Activated CD4-positive, alpha-beta T cell treated with anti-CD3 and anti-CD28 coated beads, Interleukin-2, amount 10 ng/mL, durations not matched to agents 7 days and 5 days (primary cell): ENCODE measurements at places on chromosomes 4 and X. TPM values are rescaled to one million over a fixed set of nuclear protein-coding genes. Genes with fewer than 3 reads are reported as not detected.

- H3K27ac ChIP-seq, result no peak overlapping the region
- no peak overlapping the region for H3K4me3 ChIP-seq
- H3K36me3 ChIP-seq, result no peaks in the 10 kb centered on the region
- no peak for DNase-seq
These were observed 19.1 kb downstream of the MFAP3L start for GRCh38 chr4:170007113-170007512.

ASB9 gene
- 0.67 TPM for total RNA-seq

GRCh38 chr4:123893011-123893981 is 496.7 kb downstream of the SPRY1 start:
- no peaks in the 10 kb centered on the region for H3K4me1 ChIP-seq
- H3K27ac ChIP-seq, result no peak overlapping the region
- H3K27me3 ChIP-seq, result no peaks in the 10 kb centered on the region
- H3K4me3 ChIP-seq, result no peak overlapping the region
- no peak for DNase-seq

NPNT gene
- total RNA-seq, result not detected

DNA sequence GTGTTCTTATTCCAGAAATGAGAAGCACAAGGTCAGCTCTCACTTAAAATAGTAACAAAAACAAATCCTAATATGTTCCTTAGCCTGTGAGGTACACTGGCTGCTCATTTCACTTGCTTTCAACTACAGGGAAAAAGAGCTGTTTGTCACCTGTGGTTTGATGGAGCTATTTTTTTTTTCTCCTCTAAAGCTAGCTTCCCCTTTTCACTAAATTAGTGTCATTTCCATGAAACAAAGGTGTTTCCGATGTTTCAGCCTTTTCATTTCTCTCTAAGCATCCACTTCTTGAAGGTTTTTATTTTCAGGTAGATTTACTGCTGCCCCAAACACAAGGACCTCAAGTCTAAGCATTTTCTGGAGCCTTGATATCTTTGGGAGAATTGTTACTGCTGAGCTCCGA is 148.6 kb downstream of the RBMX2 start:
- no peak overlapping the region for H3K4me3 ChIP-seq
- H3K27me3 ChIP-seq, result peaks cover 15% of the 10 kb centered on the region
- no peak overlapping the region for H3K27ac ChIP-seq
- no peak for DNase-seq
- H3K4me1 ChIP-seq, result peaks cover 1% of the 10 kb centered on the region

- H3K27me3 ChIP-seq, result no peaks in the 10 kb centered on the region
- H3K4me1 ChIP-seq, result no peaks in the 10 kb centered on the region
- DNase-seq, result no peak
- no peak overlapping the region for H3K27ac ChIP-seq
These were observed 62.8 kb downstream of the CCSER1 start for GRCh38 chr4:90189946-90190345.
